Stromal cell of bone marrow (primary cell): ENCODE measurements at places on chromosomes 11 and 22.

- DNase-seq: no peak
Observed at GRCh38 chr11:92859156-92859690, 110.2 kb upstream of the MTNR1B start.

DNA sequence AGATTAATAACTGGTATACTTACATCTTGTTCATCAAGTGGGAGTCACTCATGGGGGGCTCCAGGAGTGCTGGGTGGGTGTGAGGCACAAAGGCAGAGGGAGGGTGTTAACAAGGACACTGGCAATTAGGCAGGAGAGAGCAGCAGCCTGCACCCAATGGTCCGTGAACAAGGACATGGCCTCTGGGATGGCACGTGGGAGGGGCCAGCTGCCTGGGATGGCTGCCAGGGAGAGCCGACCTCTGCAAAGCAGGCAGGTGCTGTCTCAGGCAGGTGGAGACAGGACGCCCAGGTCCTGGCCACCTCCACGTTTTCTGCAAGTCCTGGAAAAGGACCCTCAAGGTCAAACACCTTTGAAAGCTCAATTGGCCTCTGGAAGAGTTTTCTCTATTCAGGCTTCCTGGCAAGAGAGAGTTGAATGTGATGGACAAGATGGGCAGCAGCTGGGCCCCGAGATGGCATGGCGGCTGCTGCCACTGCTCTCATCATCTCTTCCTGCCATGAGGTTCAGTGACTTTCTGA lies 257.1 kb downstream of the BUD13 start:
- no peak for DNase-seq

GRCh38 chr11:10322830-10323792 lies 18.2 kb downstream of the ADM start:
- peak; percentile 90 for DNase-seq

DNA sequence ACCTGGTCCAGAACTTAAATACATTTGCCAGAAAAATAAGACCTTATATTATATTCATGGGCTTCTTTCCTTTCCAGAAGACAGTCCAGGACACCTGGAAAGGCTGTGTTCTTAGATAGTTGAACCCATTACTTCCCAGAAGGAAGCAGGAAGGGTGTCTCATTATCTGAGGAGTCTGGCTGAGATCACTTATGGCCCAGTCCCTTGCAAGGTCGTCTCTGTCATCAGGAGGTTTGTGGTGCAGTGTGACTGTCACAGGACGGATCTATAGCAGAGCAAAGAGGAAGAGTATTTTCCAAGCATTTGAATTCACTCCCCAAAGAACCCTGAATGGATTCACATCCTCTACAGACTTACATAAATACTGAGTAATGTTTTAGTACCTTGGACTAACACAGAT lies 270.7 kb upstream of the MTNR1B start:
- no peak for DNase-seq
